ENCODE measurements at places on chromosomes 4 and X.
A peak's percentile ranks its signal among the peaks of the same experiment; 100 is the strongest.

DNA sequence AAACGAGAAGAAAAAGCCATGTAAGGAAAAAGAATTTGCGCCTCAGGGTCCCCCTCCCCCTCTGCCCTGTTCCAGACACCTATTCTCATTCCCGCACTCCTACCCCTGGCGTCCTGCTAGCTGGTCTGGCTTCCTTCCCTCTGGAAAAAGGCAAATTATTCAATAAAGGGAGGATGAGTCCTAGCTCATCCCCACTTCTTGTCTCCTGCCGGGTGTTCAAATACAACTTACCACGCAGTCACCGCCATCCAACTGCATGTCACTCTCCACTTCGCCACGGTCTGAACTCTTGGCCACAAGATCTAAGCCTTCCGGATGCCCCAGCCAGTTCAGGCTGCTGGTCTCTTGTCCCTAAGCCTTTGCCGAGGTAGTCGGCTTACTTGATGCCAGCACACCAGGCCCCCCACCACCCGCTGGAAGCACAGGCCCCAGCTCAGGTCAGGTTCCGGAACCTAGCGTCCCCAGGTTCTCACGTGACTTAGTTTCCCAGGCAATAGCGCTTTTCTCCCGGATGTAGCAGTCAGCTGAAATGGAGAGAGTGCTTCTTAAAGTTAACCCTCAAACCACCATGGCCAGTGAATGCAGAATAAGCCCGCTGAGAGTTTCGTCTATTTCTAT is 209.6 kb upstream of the SPIN4 start:
- peak; percentile 57 for DNase-seq

GRCh38 chr4:124017185-124017785 is 620.7 kb downstream of the SPRY1 start:
- DNase-seq, result no peak

- DNase-seq, result no peak
Measured at GRCh38 chr4:81599742-81600380, 128.2 kb upstream of the RASGEF1B start.

DNA sequence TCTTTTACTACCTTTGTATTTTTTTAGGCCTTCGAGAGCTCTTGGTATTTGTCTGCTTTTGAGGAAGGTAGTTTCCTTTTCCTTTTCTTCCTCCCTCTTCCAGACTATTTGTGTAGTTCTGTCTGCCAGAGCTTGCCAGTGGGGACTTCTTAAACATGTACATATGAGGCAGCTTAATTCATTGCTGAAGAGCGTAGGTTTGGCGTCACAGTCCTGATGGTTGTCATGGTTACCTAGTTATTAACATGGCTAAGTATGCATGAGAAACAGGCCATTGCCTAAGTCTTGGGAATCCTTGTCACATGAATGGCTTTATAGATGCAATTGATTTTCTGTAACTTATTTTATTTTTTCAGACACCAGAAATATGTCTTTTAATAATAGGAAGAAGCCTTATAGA is 48.5 kb upstream of the ARMCX2 start:
- no peak for DNase-seq
